ENCODE measurements at places on chromosomes 11 and 22.

DNA sequence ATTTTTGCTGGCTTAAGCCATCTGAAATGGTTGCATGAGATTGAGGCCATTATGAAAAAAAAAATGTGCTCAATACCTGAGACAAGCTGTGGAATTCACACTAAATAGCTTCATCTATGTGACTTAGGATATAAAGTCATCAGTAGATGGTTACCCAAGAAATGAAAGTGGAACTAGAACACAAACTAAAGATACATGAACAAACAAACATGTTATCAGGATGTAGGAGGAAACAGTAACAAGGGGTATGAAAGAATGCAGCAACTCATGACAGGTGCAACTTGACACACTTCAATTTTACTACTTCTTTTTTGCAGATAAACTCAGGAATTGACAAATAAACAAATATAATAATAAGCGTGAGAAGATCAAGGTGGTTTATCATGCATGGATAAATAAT is 155.0 kb downstream of the WT1 start:
- H3K27ac ChIP-seq, result no peak overlapping the region
- no peak overlapping the region for H3K4me3 ChIP-seq
- DNase-seq, result no peak
- H3K27me3 ChIP-seq, result no peaks in the 10 kb centered on the region
- no peaks in the 10 kb centered on the region for H3K4me1 ChIP-seq

DNA sequence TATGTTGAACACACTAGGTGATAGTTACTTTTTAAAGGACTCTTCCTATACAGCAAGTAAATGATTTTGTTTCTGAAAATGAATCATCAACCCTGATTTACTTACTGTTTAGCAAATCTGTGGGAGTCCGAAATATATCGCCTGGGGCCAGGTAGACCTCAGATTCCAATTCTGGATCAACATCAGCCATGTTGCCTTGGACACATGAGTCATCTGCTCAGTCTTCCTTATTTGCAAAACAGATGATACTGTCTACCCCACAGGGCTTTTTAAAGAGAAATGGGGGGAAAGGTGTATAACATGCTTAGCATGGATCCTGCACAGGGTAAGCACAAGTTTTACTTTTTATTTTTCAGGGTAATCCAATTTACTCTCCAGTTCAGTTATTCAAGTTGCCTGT is 324.2 kb downstream of the TENM4 start:
- no peak overlapping the region for H3K4me3 ChIP-seq
- H3K27ac ChIP-seq, result no peak overlapping the region
- no peaks in the 10 kb centered on the region for H3K36me3 ChIP-seq

DNA sequence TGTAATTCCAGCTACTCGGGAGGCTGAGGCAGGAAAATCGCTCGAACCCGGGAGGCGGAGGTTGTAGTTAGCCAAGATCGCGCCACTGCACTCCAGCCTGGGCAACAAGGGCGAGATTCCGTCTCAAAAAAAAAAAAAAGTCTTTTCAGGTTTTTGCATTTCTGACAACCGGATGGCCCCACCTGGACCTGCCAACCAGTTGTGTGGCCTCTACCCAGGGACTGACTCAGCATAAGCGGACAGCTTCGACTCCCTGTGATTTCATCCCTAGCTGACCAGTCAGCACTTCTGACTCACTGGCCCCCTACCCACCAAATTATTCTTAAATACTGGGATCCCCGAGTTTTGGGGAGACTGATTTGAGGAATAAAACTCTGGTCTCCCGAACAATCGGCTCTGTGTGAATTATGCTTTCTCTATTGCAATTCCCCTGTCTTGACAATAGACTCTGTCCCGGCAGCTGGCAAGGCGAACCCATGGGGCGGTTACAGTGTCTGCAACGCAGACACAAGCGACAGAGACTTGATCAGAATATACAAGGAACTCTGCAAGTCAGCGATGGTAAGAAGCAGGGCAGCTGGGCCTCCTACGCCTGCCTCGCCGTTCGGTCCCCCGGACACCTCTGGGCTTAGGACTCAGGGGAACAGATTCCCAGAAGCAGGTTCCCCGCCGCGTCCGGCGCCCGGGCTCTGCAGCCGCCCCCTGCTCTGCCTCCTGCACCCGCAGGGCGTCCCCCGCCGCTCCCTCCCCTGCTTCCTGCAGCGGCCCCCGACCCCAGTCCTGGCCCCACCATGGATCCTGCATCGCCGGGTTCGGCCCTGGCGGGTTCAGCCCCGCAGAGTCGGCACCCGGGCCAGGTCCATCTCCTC is 741 bp upstream of the TALDO1 start:
- peaks cover 13% of the 10 kb centered on the region for H3K4me1 ChIP-seq
- DNase-seq, result peak; percentile 30
- no peaks in the 10 kb centered on the region for H3K27me3 ChIP-seq
- no peaks in the 10 kb centered on the region for H3K36me3 ChIP-seq
- H3K27ac ChIP-seq, result peak overlapping the region; percentile 81
- peak overlapping the region; percentile 95 for H3K4me3 ChIP-seq

DNA sequence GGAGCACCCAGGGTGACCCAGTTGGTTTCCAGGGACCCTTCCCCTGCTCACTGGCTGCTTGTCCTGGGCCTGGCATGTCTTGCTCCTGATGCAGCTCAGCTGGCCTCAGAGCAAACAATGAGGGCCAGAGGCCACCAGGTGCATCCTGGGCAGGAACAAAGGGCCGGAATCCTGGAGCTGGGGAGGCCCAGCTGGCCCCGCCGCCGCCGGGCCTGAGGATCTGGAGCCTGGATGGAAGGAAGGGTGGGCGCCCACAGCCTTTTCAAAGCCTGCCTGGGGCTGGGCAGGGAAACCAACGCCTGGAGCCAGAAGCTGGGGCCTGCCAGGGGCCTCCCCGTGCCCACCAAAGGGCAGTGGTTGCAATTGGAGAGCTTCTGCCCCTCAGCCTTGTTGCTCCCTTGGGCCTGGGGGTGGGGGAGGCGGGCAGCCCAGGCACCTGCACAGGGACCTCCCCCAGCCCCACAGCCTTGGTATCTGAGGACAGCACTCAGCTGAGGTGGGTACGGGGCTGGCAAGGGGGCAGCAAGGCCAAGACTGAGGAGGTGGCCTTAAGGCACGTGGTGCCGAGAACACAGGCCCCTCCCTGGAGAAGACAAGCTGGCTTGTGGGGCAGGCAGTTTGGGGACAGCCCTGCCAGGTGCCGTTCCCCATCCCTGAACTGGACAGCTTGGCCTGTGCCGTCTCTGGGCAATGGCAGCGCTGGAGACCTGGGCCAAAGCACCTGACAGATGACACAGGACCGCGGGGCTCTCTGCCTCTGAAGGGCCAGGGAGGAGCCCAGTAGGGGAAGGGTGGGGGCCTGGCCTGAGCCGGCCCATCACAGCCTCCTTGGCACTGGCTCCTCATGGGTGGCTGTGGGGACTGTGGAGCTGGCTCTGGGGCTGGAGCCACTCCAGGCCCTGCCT is 7.1 kb upstream of the ADORA2A start:
- peaks cover 36% of the 10 kb centered on the region for H3K36me3 ChIP-seq
- peaks cover 21% of the 10 kb centered on the region for H3K4me1 ChIP-seq
- H3K27ac ChIP-seq, result peak overlapping the region; percentile 46
- peak; percentile 50 for DNase-seq

- H3K4me1 ChIP-seq, result no peaks in the 10 kb centered on the region
- no peaks in the 10 kb centered on the region for H3K27me3 ChIP-seq
- no peak overlapping the region for H3K27ac ChIP-seq
- H3K4me3 ChIP-seq, result no peak overlapping the region
These were observed 710.6 kb upstream of the CCDC179 start for GRCh38 chr11:23570828-23571227.

Measured in neuronal stem cell (in vitro differentiated cells).